ENCODE measurements at places on chromosomes 6 and 20.

DNA sequence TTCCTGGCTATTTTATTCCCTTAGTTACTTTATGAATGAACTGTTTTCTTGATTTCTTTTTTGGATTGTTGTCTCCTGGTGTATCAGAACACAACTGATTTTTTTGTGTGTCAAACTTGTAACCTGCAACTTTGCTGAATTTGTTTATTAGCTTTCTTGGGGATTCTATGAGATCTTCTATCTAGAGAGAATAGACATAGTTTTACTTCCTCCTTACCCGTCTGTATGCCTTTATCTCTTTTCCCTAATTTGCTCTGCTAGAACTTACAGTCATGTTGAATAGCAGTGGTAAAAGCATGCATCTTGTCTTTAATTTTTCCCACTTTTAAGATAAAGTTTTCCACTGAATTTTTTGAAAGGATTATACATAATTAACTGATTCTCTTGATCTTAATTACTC, 13.2 kb downstream of the RNF146 start:
- no peak for DNase-seq

DNA sequence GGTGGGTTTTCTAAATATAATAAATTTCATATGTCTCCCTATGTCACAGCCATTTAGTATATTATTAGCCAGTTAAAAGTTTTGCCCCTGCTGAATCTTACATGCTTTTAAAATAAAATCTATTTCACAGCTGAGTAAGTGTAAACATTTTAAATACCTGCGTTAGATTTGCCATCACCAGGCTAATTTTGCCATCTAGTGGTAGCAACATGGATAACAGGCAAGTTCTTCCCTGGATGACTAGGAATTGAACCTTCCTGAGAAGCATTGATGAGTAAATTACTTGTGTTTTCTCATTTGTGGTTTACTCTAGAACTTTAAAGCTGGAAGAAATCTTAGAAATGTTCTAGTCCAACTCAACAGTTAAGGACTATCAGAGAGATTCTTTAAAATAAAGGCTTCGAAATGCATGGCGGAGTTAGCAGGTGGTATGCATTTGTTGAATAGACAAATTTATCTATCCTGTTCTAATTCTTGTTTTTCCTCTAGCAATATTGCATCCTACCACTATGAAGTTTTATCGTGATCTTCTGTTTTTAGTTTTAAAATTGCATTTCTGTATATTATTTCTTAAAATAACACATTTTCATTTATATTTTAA, 2.6 kb downstream of the PRSS35 start:
- DNase-seq = peak; percentile 40

- no peak for DNase-seq
Observed at GRCh38 chr6:144845186-144845585, 560.1 kb downstream of the UTRN start.

- no peak for DNase-seq
Observed at GRCh38 chr6:21611485-21611884, 17.9 kb downstream of the SOX4 start.

DNA sequence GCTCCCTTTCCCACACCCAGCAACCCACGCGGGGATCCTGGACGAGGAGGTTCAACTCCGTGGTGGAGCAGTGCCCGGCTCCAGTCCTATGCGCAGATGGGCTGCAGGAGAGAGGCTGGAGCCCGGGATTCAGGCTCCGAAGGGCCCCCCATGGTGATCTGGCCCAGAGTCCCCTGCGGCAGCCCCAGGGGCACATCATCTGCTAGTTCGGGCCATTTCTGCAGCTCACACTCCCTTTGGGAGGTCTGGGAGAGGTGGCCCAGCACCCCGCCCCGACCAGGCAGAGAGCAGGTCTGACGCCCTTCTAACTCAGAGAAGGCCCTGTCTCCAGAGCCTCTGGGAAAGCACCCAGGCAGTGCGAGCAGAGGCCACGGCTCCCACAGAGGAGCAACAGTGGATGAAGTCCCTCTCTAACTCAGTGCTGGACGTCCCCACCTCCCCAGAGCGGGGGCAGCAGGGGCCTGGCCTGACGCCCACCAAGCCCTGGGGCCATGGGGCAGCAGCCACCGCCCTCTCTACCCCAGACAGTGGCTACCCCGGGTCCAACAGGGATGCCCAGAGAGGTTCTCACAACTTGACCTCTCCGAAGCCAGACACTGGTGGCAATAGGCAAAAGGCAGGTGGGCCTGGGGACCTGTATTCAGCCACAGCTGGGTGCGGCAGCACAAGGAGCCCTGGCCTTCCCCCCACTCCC, 3.3 kb downstream of the KCNQ2 start:
- DNase-seq = no peak

GRCh38 chr20:48717095-48717672, 110.6 kb downstream of the PREX1 start:
- DNase-seq = peak; percentile 61

DNA sequence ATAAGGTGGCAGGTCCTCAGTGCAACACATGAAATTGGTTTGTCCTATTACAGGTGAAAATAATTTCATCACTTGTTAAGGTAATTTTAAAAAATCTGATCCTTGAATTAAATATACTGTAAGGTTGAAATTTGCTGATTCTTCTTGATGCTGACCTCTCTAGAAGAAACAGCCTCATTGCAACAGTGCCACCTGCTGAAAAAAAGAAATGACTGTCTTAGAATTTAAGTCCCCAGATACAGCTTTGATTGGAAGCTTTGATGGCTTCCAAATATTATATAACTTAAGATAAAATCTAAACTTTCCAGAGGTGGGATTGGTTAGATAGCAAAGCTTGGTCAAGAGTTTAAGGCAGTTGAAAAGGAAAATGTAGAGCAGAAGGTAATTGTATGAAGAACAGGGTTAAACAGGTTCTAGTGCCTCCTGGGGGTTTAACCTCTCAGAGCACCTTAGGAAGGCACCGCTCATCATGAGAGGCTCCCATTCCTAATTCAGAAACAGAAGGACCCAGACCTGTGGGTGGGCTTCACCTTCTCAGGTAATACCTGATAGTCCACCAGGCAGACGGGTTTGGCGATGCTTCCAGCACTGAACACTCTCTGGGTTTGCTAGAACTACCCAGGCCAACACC, 401.0 kb downstream of the PAX1 start:
- no peak for DNase-seq

DNA sequence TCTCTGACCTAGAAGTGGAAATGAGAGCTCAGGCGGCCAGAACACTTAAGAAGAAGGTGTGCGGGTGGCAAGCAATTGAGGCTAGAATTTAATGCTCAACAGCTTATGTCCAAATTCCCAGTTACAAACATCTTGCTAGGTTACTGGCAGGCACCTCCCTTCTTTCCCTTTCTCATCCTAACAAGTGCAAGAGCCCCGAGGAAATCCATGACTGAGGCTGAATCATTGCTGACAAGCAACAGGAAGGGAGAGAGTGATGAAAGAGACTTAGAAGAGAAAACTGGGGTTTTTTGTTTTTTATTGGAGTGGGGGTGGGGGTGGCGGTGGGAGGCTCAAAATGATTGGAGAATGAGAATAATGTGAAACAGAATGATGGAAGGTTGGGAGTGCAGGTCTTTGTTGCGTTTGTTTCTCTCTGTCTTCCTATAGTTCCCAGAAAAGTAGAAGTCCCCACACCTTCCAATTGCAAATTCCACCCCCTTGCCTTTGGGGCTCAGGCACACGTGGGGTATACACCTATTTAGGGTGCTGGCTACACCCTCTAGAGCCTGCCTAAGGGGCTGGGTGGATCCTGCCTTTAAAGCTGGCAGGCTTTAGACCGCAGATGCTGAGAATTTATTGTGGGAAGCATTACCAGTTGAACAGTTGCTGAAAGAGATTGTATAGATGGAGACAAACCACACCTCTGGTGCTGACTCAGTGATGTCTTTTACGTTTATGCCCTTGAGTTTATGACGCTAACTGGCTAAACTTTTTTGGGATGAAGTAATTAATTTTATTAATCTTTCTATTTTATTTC, 1.4 kb downstream of the FAM83B start:
- DNase-seq = no peak

DNA sequence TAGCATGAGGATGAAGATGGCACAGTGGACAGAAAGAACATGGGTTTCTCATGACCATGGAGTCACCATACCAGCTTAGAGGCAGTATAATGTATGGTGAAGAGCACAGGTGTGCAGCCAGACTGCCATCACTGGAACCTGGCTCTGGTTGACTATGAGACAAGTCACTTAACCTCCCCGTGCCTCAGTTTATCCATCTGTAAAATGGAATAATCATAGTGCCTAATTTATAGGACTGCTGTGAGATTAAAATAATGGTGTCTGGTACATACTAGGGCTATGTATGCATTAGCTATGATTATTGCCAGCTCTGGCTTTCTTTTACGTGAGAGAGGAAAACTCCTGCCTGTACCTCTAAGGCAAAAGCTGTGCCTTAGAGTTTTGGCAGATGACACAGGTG, 19.4 kb downstream of the SLC35B3 start:
- no peak for DNase-seq
